ENCODE measurements at places on chromosomes 4 and X.

DNA sequence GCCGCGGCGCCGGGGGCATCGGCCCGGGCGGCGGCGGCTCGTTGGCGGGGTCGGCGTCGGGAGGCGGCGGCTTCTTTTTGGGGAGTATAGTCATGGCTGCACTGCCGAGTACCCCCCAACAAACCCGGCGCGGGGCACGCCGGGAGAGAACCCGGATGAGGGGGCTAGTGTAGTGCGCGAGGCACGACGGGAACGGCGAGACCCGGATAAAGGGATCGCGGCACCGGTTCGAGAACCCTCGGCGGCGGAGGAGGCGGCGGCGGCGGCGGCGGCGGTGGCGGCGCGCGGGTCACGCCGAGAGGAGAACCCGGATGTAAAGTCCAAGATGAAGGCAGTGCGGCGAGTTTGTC is at the start of gene OTUD5:
OTUD5 (minus strand) TSS at position 131 of the 350 bp plus-strand sequence; CDS start at position 94, 37 bp downstream.
- DNase-seq, result peak; percentile 54

DNA sequence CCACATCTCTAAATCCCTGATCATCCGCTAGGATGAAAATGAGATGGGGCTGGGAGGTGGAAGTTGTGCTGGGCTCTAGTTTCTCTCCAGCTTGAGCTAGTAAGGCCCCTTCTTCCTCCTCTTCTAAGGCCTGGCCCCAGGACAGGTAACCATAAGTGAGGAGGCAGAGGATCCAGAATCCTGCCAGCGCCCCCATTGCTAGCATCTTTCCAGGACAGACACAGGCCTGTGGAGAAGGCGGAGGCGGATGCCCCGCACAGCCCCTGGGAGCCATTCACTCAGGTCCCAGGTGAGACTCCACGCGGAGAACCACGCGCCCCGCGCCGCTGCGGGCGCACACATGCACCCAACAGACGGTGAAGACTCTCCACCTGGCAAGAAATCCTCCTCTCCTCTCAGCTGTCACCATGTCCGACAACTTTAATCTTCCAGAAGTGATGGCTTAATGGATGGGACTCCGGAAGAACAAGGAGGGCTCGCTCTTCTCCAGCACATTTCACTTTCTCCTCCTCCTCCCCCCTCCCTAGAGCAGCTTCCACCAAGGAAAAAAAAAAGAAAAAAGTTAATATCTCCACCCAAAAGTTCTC is 793 bp downstream of the ARSJ start:
- DNase-seq, result no peak

GRCh38 chrX:41382714-41383645 is 49.0 kb downstream of the DDX3X start:
- DNase-seq, result no peak

- DNase-seq, result no peak
These were observed 84.6 kb downstream of the RELL1 start for GRCh38 chr4:37601531-37601930.

- no peak for DNase-seq
These were observed 55.9 kb downstream of the EIF4E start for GRCh38 chr4:98873059-98873458.

- no peak for DNase-seq
These were observed 163.6 kb downstream of the ZNF674 start for GRCh38 chrX:46381630-46382029.

GRCh38 chr4:184300816-184301215 is 83.1 kb upstream of the ENPP6 start:
- DNase-seq, result no peak

DNA sequence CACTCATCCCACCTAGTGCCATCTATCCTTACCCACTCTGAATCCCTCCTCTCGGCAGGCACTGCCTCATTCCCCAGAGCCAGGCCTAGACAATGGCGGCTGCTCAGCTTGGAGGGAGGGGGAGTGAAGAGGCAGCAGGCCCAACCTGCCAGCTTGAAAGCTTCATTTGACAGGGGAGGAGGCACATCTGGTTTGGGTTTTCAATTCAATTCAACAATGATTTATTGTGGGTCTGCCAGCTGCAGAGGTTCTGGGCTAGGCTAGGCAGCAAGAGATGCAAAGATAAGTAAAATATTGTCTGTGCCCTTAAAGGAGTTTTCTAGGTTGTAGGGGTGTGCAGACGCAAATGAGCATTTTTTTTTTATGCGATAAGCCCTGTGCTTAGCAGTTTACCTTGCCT is 58.5 kb downstream of the RTL9 start:
- no peak for DNase-seq

- no peak for DNase-seq
These were observed 98.6 kb upstream of the LANCL3 start for GRCh38 chrX:37472836-37473235.

- no peak for DNase-seq
These were observed 77.3 kb downstream of the FAM184B start for GRCh38 chr4:17704020-17704650.

GRCh38 chrX:134794692-134795091 is 136.4 kb upstream of the PLAC1 start:
- DNase-seq, result no peak

- no peak for DNase-seq
These were observed 156.9 kb downstream of the CBR4 start for GRCh38 chr4:168852933-168853713.

DNA sequence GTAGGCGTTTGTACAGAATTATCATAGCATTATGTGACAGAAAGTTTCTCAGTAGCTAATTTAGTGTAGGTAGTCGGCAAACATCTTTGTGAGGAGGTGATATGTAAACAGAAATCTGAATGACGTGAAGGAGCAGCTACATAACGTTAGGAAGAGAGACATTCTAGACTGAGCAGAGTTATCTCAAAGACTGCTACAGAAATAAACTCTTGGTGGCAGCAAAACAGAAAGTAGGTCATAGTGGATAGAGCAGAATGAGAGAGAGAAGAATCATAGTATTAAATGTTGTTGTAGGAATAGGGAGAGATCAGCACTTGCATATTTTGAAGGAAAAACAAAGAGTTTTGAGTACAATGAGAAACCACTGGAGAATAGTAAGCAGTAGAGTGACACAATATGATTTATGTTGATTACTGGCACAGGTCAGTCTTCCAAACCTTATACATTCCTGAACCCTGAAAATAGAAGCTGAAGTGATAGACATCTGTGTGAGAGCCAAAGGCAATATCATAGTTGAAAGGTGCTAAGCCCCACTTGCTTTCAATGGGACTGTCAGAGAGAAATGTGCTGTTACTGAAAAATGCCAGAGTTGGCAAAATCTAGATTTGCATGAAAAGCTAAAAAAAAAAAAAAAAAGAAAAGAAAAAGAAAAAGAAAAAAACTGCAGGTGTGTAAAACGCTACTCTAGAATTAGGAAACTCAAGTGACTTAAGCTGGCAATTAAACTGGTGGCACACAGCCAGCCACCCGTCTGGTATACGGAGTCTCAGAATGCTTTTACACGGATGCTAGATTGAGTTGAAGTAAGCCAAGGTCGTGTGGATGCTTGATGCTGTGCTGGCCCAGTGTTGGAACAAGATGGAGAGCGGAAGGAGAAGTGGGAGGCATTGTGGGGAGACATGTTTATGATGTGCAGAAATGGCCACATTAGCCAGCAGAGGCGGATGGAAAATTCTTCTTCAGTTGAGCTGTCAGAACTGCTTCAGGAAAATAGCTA is 750.2 kb upstream of the HS3ST1 start:
- no peak for DNase-seq

All from NCI-H1694 (cell line).